ENCODE measurements at places on chromosomes 2 and 18. TPM values are rescaled to one million over a fixed set of nuclear protein-coding genes. Genes with fewer than 3 reads are reported as not detected.
A peak's percentile ranks its signal among the peaks of the same experiment; 100 is the strongest.

The VWA3B gene
- 0.35 TPM for total RNA-seq

The MTIF2 gene
- total RNA-seq = 27.3 TPM

The GTF3C2 gene
- 59.3 TPM for total RNA-seq

The TMX3 gene
- 52.7 TPM for total RNA-seq

DNA sequence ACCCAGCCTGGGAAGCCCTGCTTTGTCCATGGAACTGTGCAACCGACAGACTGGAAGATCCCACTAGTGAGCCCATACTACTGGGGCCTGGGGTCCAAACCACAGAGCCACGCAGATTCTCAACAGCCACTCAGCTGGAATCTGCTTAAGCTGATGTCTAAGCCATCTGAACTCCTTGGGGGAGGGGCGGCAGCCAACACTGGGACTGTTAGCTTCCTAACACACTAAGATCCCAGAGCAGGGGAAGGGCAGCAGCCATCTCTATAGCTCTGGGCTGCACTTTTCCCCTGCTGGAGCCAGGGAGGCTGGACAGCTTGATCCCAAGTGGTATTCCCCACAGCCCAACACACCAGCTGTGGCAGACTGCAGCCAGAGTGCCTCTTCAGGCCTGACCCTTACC lies 118.3 kb downstream of the RPRM start:
- no peaks in the 10 kb centered on the region for H3K27me3 ChIP-seq
- H3K4me1 ChIP-seq = no peaks in the 10 kb centered on the region
- H3K27ac ChIP-seq = no peak overlapping the region
- no peak overlapping the region for H3K4me3 ChIP-seq

DNA sequence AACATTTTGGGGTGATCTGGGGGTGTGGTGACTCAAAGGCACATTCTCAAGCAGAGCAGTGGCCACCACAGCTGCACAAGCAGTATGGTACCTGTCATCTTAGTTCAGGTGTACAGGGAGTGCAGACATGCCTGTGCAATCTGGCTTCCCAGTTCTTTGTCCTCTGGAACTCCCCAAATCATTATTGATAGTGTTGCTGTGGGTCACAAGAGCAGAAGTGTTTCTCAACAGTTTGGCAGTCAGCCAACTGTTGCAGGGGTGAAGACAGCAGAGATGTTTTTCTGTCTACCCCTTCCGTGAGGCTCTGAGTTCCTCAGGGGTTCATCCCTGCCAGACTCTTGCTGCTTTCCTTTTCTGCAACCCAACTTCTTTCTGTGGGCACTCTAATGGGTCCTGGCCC lies 206.5 kb upstream of the ZSWIM2 start:
- no peaks in the 10 kb centered on the region for H3K4me1 ChIP-seq
- no peak for DNase-seq
- H3K27me3 ChIP-seq = no peaks in the 10 kb centered on the region
- H3K36me3 ChIP-seq = no peaks in the 10 kb centered on the region
- no peak overlapping the region for H3K4me3 ChIP-seq

GRCh38 chr2:42868874-42869273 lies 76.5 kb upstream of the HAAO start:
- no peak overlapping the region for H3K4me3 ChIP-seq
- DNase-seq = no peak
- no peak overlapping the region for H3K27ac ChIP-seq
- no peaks in the 10 kb centered on the region for H3K27me3 ChIP-seq
- H3K36me3 ChIP-seq = no peaks in the 10 kb centered on the region
- peaks cover 5% of the 10 kb centered on the region for H3K4me1 ChIP-seq

DNA sequence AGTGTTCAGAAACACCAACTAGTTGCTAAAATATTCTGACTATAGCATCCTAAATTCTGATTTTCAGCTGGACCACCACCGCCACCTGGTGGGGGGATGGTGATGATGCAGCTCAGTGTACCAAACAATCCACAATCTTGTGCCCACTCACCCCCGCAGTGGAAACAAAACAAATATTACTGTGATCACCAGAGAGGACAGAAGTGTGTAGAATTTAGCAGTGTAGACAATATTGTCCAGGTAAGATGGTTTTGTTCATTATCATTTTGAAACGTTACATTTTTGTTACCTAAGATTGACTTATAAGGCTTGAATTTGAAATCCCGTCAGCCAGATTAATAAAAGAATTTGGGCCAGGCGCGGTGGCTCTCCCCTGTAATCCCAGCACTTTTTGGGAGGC lies 31.7 kb upstream of the UBXN4 start:
- H3K27ac ChIP-seq = no peak overlapping the region
- no peaks in the 10 kb centered on the region for H3K4me1 ChIP-seq
- H3K4me3 ChIP-seq = no peak overlapping the region
- DNase-seq = peak; percentile 68
- no peaks in the 10 kb centered on the region for H3K36me3 ChIP-seq
- H3K27me3 ChIP-seq = no peaks in the 10 kb centered on the region

DNA sequence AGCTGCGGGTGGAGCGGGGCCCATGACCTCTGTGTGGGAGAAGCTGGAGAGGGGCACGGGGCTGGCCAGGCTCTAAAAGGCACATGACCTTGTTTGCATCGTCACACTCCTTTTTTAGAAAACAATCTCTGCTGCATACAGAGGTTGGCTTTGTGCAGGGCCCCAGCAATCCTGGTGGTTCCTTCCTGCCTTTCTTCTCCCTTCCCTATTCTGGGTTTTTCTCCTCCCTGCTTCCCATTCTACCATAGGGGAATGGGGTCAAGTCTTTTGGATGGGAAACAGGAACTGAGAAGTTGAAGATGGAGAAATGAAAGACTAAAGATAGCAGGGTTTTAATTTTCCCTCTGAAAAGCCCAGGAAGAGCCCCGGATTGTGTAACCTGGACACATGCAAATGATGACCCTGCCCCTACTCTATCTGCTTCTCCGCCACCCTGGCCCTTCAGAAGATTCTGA lies 53.9 kb downstream of the ASAP2 start:
- H3K36me3 ChIP-seq = no peaks in the 10 kb centered on the region
- H3K4me1 ChIP-seq = no peaks in the 10 kb centered on the region
- no peak for DNase-seq
- no peak overlapping the region for H3K4me3 ChIP-seq
- H3K27me3 ChIP-seq = no peaks in the 10 kb centered on the region

DNA sequence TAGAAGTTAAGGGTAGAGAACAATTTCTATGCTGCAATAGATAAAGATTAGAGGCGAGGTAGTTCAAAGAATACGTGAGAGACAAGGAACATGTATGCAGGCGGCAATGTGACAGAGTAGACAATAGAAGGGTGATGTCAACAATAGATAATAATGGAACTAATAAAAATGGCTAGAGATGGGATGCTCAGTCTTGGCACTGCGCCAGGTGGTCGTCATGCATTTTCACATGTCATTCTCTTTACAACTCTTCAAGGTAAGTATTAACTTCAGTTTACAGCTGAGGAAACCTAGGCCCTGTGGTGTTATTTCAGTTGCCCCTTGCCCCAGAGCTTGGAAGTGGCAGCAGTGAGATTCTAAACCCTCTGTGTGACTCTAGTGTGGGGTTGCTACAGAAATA lies 890.7 kb upstream of the CELF4 start:
- no peak overlapping the region for H3K27ac ChIP-seq
- no peaks in the 10 kb centered on the region for H3K27me3 ChIP-seq
- H3K4me1 ChIP-seq = no peaks in the 10 kb centered on the region
- H3K4me3 ChIP-seq = no peak overlapping the region

DNA sequence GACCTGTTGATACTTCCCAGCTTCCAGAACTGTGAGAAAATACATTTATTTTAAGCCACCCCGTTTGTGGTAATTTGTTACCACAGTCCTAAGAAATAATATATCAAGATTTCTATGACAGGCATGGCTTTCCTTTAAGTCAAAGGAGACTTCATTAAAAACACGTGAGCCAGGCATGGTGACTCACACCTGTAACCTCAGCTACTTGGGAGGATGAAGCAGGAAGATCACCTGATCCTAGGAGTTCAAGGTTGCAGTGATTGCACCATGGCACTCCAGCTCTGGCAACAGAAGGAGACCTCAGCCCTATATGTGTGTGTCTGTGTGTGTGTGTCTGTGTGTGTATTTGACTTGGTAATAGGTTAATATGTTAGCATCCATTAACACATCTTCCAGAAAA lies 69.8 kb upstream of the SCN7A start:
- no peaks in the 10 kb centered on the region for H3K4me1 ChIP-seq
- no peaks in the 10 kb centered on the region for H3K27me3 ChIP-seq
- no peak overlapping the region for H3K4me3 ChIP-seq
- H3K27ac ChIP-seq = no peak overlapping the region
- no peak for DNase-seq

DNA sequence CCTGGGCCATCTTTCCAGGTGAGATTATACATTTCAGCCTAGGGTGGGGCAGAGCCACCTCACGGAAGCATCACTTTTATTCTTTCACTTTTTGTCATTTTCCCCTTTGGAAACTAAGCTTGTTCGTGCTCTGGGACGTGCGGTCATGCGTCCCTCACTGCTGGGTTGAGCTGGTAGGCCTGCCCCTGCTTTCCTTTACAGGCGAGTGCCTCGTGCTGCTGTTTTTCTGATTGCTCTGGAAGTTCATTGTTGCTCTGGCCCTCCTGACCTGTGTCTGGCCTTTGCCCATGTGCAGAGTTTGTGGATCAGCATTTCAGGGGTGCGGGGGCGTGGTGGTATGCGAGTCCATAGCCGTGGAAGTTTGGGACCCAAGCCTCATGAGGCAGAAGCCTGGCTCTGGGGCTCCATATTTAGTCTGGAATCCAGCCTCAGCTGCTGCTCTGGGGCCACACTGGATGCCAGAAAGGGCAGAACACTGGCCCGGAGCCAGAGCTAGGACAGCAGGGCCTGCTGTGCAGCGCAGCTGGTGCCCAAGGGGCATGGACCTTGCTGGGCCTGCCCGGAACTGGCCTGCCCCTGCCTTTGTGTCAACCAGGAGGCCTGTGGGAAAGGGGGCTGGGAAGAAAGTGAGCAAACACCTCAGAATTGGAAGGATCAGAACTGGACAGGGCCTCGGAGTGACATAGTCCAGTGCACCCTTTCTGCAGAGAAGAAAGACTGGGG lies 51.1 kb downstream of the CTIF start:
- H3K4me1 ChIP-seq = peaks cover 20% of the 10 kb centered on the region
- H3K27me3 ChIP-seq = no peaks in the 10 kb centered on the region
- H3K27ac ChIP-seq = peak overlapping the region; percentile 60
- DNase-seq = peak; percentile 34
- H3K36me3 ChIP-seq = no peaks in the 10 kb centered on the region

GRCh38 chr2:73072416-73072815 lies 904 bp upstream of the SFXN5 start:
- H3K27ac ChIP-seq = peak overlapping the region; percentile 94
- no peaks in the 10 kb centered on the region for H3K27me3 ChIP-seq
- H3K36me3 ChIP-seq = peaks cover 3% of the 10 kb centered on the region
- DNase-seq = no peak

- DNase-seq = no peak
- H3K4me1 ChIP-seq = no peaks in the 10 kb centered on the region
- H3K36me3 ChIP-seq = no peaks in the 10 kb centered on the region
- H3K4me3 ChIP-seq = no peak overlapping the region
- no peaks in the 10 kb centered on the region for H3K27me3 ChIP-seq
- no peak overlapping the region for H3K27ac ChIP-seq
Observed at GRCh38 chr2:65017335-65017734, 28.1 kb downstream of the SLC1A4 start.

DNA sequence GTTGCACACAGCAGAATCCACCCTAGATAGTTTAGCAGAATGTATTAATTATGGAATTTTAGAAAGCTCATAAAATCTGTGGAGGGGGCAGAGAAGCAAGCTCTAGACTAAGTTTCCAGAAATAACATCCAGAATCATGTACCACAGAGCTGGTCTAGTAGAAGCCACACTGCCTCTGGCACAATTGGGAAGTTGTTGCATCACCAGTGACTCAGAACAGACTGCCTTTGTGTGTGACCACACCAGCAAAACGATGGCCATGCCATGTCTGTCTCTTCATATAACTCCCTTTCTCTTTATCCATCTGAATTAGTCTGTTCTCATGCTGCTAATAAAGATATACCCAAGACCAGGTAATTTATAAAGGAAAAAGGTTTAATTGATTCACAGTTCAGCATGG lies 158.9 kb downstream of the CCDC148 start:
- no peak for DNase-seq
- no peak overlapping the region for H3K27ac ChIP-seq
- no peak overlapping the region for H3K4me3 ChIP-seq
- H3K27me3 ChIP-seq = no peaks in the 10 kb centered on the region

GRCh38 chr2:37782155-37782673 lies 110.8 kb upstream of the CDC42EP3 start:
- H3K27ac ChIP-seq = no peak overlapping the region
- H3K36me3 ChIP-seq = no peaks in the 10 kb centered on the region
- H3K4me3 ChIP-seq = no peak overlapping the region
- H3K4me1 ChIP-seq = no peaks in the 10 kb centered on the region
- no peaks in the 10 kb centered on the region for H3K27me3 ChIP-seq
